CD4-positive, alpha-beta T cell (primary cell): ENCODE measurements at places on chromosomes 12 and 14.

DNA sequence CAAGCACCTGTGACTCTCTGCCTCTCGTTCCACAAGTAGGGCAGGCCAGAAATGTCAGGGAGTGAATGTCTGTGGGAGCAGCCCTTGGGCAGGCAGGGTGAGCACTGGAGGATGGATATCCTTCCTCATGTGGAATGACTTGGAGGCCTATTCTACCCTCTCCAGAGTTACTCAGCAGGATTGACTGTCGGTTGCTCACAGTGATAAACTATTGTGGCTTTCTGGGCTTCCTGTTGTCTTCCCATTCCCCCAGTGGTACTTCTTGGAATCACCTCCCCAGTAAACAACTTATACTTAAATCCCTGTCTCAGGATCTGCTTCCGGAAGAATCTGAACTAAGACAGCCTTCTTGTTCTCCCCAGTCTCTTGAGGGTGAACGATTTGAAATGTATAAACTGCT is 79.6 kb upstream of the MANSC4 start:
- no peak for DNase-seq
- no peak overlapping the region for H3K4me3 ChIP-seq
- no peaks in the 10 kb centered on the region for H3K36me3 ChIP-seq
- no peak overlapping the region for H3K27ac ChIP-seq
- H3K27me3 ChIP-seq: peaks cover 5% of the 10 kb centered on the region

- no peak for DNase-seq
- no peaks in the 10 kb centered on the region for H3K27me3 ChIP-seq
- H3K27ac ChIP-seq: no peak overlapping the region
- no peaks in the 10 kb centered on the region for H3K4me1 ChIP-seq
- no peak overlapping the region for H3K4me3 ChIP-seq
Observed at GRCh38 chr12:47863467-47863866, 41.3 kb downstream of the VDR start.

DNA sequence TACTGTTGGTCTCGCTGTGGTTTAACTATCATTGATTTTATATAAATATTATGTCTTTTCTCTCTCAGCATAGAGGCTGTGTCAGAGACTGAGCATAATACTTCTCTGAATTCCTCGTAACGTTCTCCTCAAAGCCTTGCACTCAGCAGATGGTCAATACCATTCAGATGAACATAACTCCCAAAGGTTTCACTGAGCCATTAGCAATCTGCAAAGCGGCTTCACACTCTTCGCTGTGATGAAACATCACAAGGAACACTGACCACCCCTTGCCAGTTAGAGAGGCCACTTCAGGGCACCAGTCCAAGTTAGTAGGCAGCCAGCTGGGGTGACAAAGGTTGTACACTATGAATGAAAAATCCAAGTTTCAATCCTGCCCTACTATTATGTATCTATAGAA is 30.1 kb upstream of the STON2 start:
- H3K4me1 ChIP-seq: peaks cover 2% of the 10 kb centered on the region
- H3K27me3 ChIP-seq: peaks cover 39% of the 10 kb centered on the region
- no peak overlapping the region for H3K4me3 ChIP-seq
- no peak for DNase-seq

DNA sequence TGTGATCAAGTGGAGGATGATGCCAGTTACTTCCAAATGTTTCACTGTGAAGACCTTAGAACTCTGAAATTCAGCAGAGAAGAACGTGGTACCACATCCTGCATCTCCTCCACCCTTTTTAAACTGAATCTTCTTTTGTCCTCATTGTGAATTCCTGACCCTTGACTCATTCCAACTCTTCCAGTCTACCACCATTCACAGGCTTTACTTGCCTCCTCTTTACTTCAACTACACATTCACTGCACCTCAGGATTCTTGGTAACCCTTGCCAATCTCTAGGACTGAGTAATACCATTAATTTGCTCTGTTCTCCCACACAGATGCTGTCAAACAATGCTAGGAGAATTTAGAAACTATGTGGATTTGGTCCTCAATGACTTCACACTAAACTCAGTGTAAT is 37.3 kb downstream of the PPP1R12A start:
- H3K4me1 ChIP-seq: peaks cover 5% of the 10 kb centered on the region
- H3K36me3 ChIP-seq: no peaks in the 10 kb centered on the region
- H3K4me3 ChIP-seq: no peak overlapping the region
- H3K27ac ChIP-seq: no peak overlapping the region
- H3K27me3 ChIP-seq: no peaks in the 10 kb centered on the region
- DNase-seq: no peak

DNA sequence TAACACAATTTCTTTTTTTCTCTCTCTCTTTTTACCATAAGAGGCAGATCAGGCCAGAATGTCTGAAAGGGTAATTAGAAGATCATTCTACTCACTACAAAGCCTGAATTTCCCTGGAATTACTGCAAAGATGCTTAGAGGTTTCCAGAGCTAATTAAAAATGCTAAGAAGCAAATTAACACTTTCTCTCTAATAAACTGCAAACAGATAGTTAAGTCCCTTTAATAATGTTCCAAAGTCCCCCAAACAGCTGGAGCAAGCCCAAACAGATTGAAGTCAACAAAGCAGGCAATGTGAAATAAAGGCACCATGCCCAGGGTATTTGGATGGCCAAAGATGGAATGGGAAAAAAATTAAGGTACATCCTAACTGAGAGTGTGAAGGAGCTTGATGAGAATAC is 208.8 kb upstream of the LRFN5 start:
- no peaks in the 10 kb centered on the region for H3K36me3 ChIP-seq
- no peak overlapping the region for H3K4me3 ChIP-seq
- H3K27me3 ChIP-seq: no peaks in the 10 kb centered on the region

DNA sequence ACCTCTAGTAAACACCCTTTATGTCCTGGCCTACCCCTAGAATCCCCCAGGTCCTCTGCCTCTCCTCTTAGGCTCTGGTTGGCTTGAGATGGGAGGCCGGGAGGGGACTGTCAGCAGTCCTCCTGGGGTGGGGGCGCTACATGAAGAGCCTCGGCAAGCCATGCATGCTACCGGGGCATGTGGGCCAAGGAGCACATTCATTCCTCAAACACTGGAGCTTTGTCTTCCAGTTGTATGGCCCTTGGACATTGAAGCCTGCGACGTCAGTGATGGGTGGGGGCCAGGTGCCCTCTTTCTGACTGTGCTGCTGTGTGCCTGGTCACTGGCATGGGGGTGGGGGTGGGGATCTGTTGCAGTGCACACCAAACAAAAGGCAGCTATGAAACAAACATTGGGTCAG is 15.8 kb upstream of the CELA1 start:
- H3K36me3 ChIP-seq: peaks cover 43% of the 10 kb centered on the region
- H3K4me1 ChIP-seq: peaks cover 7% of the 10 kb centered on the region
- DNase-seq: no peak
- H3K27ac ChIP-seq: no peak overlapping the region

DNA sequence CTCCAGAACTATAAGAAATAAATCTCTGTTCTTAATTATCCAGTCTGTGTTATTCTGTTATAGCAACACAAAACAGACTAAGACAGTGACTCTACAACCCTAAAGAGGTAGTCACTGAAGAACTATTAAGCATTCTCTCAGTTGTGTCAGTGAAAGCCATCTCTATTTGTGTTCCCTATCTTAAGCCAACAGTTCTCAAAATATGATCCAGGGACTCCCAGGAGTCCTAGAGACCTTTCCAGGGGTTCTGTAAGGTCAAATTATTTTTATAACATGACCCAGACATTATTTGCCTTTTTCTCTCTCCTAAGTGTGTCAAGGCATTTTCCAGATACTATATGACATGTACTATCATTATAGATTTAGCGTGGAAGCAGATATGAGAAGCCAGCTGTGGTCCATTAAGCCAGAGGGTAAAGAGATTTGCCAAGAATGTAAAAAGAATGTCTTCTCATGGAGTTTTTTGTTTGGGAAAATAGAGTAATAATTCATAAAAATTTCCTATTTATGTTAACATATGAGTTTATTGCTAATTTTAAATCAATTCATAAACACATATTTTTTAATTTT is 315.8 kb downstream of the RGS6 start:
- H3K4me3 ChIP-seq: no peak overlapping the region
- H3K36me3 ChIP-seq: no peaks in the 10 kb centered on the region
- H3K4me1 ChIP-seq: no peaks in the 10 kb centered on the region
- no peak overlapping the region for H3K27ac ChIP-seq

DNA sequence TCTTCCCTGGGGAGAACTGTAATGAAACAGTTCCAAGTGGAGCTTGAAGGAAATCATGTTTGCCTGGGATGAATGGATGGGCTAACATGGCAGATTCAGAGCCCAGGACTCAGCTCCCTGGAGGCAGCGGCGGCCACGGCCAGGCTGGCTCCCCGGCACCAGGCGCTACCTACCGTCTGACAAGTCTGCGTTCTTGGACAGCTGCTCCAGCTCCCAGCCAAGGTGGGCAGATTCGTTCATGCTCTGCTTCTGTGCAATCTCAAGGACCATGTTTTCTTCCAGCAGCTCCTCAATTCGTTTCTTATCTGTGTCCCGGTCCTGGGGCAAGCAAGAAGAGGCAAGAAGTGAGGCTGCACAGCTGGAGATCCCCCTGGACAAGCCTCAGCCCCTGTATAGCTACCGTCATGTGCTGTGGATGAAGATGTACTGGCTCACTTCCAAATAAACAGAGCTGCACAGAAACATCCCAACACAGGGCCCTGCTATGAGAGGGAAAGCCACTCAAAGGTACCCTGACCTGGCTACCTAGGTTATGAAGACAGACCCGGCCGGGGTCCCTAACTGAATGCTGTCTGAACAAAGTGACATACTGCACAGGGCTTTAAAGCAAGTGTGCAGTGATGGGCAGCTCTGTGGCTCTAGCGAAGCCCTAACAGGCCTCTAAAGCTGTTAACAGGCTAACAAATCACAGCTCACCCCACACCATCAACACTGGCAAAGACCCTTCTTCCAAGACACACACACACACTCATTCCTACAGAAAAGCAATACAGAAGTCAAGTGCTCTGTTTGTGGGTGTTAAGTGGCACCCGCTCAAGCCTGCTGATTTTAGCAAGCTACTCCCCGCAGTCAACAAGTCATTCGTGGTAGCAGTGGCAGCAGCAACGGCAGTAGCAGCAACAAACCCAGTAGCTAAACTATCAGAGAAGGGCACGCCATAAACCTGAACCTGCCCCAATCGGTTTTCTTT is 80.4 kb upstream of the GPR68 start:
- H3K27me3 ChIP-seq: no peaks in the 10 kb centered on the region
- H3K4me3 ChIP-seq: peak overlapping the region; percentile 47
- peaks cover 94% of the 10 kb centered on the region for H3K36me3 ChIP-seq

GRCh38 chr14:51157012-51157411 is 62.1 kb upstream of the TRIM9 start:
- no peaks in the 10 kb centered on the region for H3K4me1 ChIP-seq
- H3K27ac ChIP-seq: no peak overlapping the region
- no peak overlapping the region for H3K4me3 ChIP-seq
- no peaks in the 10 kb centered on the region for H3K27me3 ChIP-seq
- DNase-seq: no peak
- no peaks in the 10 kb centered on the region for H3K36me3 ChIP-seq

DNA sequence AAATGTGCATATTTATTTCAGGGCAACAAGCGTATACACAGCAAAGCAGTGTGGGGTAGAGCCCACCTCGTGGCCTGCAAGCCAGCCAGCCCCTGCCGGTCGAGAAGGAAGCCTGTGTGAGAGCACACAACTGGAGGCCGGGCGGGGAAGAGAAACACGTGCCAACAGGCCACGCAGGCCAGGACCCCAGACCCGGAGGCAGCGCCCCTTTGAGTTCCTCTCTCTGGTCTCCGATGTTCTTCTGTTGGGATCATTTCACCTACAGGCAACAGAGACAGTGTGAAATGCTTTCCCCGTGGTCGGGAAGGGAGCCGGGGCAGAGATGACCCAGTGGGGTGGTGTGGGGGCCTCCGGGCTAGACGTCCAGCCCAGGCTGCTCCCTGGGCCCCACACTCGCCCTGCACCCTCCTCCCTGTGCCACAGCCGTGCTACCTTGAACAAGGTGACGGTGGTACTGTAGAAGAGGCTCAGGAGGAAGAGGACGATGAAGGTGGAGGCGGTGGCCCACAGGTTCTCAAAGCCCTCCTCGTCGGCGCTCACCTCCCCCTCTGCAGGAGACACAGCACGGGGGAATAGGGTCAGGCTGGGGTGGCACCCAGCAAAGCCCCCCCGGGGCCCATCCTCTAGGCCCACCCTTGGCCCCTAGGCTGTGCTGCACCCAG is 325.5 kb downstream of the TMEM121 start:
- H3K36me3 ChIP-seq: no peaks in the 10 kb centered on the region
- H3K4me3 ChIP-seq: no peak overlapping the region
- H3K27me3 ChIP-seq: no peaks in the 10 kb centered on the region
- H3K4me1 ChIP-seq: peaks cover 22% of the 10 kb centered on the region
- no peak overlapping the region for H3K27ac ChIP-seq

DNA sequence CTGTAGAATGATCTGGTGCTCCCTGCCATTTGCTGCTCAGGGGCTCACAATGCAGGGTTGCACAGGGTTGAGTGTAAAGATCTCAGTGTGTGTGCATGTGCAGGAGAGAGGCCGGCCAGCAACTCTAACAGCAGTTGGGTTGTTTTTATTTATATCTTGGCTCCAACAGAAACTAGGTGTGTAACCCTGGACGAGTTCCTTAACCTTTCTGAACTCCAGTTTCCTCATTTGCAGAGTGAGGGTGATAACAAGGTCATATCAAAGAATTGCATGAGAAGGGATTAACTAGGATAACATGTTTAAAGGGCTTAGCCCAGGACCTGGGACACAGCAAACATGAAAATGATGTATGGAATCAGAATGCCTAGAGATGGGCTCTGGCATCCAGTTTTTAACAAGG is 14.8 kb upstream of the JDP2 start:
- no peak overlapping the region for H3K27ac ChIP-seq
- no peaks in the 10 kb centered on the region for H3K36me3 ChIP-seq
- no peaks in the 10 kb centered on the region for H3K4me1 ChIP-seq
- no peak for DNase-seq
- no peak overlapping the region for H3K4me3 ChIP-seq
- no peaks in the 10 kb centered on the region for H3K27me3 ChIP-seq

DNA sequence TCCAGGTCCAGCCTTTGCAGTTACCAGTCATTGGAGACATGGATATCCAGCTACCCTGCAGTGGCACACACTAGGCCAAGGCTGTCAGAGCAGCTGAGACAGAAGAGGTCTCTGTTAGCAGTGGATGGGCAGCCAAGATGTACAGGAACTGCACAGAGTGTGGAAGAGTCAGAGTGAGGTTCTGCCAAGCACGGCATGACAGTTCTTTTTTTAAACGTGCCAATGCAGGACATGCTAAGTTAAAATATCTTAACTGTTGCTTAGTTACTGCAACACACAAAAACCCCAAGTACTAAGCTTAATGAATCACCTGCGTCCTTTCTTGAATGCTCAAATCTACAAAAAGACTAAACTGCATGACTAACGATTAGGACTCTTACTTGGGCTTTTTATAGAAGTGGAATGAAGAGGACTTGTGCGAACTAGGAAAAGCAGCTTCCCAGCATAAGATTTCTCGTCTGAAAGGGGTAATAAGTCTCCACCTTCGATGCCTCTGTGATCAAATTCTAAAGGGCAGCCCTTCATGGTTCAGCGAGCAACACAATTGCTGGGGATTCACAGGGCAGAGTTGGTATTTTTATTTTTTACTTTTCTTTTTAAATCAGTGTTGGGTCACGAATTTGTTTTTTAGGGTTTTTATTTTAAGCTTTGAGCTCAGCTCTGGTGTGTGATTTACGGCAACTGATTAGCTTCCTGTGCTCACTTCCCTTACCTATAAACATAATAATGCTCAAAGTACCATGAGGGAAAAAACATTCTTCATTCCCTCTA is 20.6 kb downstream of the MAPK1IP1L start:
- peak overlapping the region; percentile 38 for H3K27ac ChIP-seq
- H3K4me3 ChIP-seq: peak overlapping the region; percentile 3
- peaks cover 21% of the 10 kb centered on the region for H3K4me1 ChIP-seq

GRCh38 chr14:75165586-75166391 is 10.6 kb downstream of the TMED10 start:
- peaks cover 48% of the 10 kb centered on the region for H3K4me1 ChIP-seq
- H3K27me3 ChIP-seq: no peaks in the 10 kb centered on the region
- H3K27ac ChIP-seq: no peak overlapping the region
- H3K36me3 ChIP-seq: peaks cover 11% of the 10 kb centered on the region
- H3K4me3 ChIP-seq: no peak overlapping the region
- no peak for DNase-seq
